ENCODE measurements at places on chromosomes 11 and 22.

GRCh38 chr11:62879235-62879978 lies 1.3 kb upstream of the SLC3A2 start:
- no peak for DNase-seq

DNA sequence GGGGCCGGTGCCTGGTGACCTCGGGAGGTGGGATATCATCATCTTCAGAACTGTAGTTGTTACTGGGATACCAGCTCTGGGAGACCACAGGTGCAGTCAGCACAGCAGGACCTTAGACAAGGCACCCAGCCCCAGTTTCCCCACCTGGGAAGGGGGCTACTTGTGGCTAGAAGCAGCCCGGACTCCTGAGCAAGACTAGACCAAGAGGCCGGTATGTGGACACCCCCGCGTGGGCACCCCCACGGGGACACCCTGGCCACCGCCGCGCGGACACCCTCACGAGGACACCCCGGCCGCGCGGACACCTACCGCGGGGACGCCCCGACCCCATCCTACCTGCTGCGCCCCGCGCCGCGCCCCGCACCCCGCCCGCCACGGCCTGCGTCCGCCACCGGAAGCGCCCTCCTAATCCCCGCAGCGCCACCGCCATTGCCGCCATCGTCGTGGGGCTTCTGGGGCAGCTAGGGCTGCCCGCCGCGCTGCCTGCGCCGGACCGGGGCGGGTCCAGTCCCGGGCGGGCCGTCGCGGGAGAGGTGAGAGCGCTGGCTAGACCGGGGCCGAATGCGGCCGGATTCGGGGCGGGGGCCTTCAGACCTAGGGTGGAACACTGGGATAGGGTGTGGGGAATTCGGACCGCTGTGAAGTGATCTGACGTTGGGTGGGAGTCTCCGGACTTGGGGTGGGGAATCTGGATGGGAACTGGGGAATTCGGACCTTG lies at the start of the genes COMT and TXNRD2:
TSS of gene COMT (plus strand) at position 408 of the 718 bp plus-strand sequence. CDS start 20,755 bp downstream, outside the sequence.
TSS of gene TXNRD2 (minus strand) at position 454 of the 718 bp plus-strand sequence. CDS start at position 439, 15 bp downstream.
- peak; percentile 16 for DNase-seq

GRCh38 chr22:50695421-50696250 lies 23.0 kb downstream of the SHANK3 start:
- DNase-seq: no peak

GRCh38 chr22:35443790-35444684 lies 44.1 kb downstream of the MCM5 start:
- no peak for DNase-seq

GRCh38 chr11:66459138-66459778 lies 7.4 kb upstream of the PELI3 start:
- DNase-seq: no peak

DNA sequence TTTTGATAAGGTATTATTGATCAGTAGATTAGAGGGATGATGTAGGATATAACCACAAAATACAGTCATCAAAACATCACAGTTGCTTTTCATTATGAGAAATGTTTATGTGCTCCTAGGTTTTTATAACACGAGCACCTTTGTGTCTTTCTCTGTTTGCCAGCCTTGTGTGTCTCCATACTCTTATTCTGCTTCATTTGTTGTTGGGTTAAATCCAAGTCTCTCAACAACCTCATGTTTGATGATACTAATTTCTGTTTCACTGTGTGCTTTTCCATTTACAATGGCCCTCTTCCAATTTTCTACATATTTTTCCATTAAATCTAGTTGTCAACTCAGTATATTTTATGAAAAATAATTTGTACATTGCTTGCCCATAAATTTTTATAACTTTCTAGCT lies 107.7 kb upstream of the POU2AF2 start:
- no peak for DNase-seq

DNA sequence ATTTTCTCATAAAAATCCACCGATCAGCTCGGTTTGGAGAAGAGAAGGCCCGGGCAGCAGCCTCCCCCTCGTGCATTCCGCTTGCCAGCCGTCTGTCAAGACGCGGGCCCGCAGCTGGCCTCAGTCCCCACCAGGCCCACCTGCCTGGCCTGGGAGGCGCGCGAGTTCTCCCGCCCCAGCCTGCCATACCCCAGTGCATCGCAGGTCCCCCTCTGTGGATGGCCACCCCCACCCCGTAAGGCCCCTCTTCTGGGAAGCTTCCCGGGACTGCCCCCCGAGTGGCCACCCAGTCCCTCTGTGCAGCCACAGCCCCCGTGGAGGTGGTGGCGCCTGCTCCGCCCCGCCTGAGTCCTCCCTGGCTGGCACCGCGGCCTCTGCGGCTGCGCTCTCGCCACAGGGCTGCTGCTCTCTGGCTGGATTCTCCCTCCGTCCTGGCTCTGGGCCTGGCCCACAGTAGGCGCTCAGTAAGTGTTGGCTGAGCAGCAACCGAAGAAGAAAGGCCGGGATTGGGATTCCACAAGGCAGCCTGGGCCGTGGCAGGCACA lies 74.0 kb upstream of the TCF20 start:
- no peak for DNase-seq

DNA sequence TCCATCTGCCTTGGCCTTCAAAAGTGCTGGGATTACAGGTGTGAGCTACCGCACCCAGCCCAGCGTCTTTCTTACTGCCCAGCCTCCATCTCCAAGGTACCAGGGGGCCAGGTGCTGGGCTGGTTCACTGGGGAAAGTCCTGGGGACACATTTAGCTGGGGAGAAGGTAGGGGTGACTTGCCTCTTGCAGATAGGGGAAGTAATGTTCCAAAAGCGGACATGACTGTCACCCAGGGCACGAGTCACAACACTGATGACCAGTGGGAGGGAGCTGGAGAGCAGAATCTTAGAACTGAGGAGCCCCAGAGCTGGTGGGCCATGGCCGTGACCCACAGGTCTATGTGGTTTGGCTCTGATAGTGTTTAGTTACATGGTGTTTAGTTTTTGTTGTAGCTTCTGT lies 2.4 kb upstream of the SLC15A3 start:
- no peak for DNase-seq

- DNase-seq: no peak
These were observed 306.0 kb downstream of the BUD13 start for GRCh38 chr11:116466801-116467200.

All from NCI-H1930 (cell line).